ENCODE measurements at places on chromosomes 4 and X.

- H3K27me3 ChIP-seq: no peaks in the 10 kb centered on the region
- no peaks in the 10 kb centered on the region for H3K36me3 ChIP-seq
- no peaks in the 10 kb centered on the region for H3K4me1 ChIP-seq
- no peak for DNase-seq
Observed at GRCh38 chr4:146257511-146257910, 43.2 kb downstream of the REELD1 start.

- no peak overlapping the region for H3K4me3 ChIP-seq
- no peak overlapping the region for H3K27ac ChIP-seq
- DNase-seq: no peak
- peaks cover 15% of the 10 kb centered on the region for H3K4me1 ChIP-seq
Observed at GRCh38 chr4:70841951-70842350, 2.3 kb upstream of the GRSF1 start.

DNA sequence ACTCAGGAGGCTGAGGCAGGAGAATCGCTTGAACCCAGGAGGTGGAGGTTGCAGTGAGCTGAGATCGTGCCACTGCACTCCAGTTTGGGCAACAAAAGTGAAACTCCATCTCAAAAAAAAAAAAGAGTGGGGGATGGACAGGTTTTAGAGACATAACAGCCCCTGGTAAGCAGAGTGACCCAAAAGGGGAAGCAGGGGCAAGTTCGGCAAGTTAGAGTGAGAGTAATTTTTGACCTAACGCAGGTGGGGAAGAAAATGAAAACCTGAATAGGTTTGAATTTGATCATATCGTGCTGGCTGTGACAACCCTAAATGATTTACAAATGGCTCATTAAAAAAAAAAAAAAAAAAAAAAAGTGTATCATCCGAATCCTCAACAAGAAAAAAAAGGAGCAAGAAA, 25.7 kb upstream of the TMEM131L start:
- H3K27me3 ChIP-seq: no peaks in the 10 kb centered on the region
- no peak overlapping the region for H3K27ac ChIP-seq
- H3K4me1 ChIP-seq: no peaks in the 10 kb centered on the region
- H3K4me3 ChIP-seq: no peak overlapping the region
- no peaks in the 10 kb centered on the region for H3K36me3 ChIP-seq

GRCh38 chr4:11004818-11005217, 320.2 kb upstream of the CLNK start:
- H3K36me3 ChIP-seq: no peaks in the 10 kb centered on the region
- no peaks in the 10 kb centered on the region for H3K27me3 ChIP-seq
- DNase-seq: peak; percentile 48
- no peak overlapping the region for H3K4me3 ChIP-seq
- no peak overlapping the region for H3K27ac ChIP-seq

GRCh38 chr4:169791527-169792156, 33.9 kb upstream of the HPF1 start:
- H3K27me3 ChIP-seq: peaks cover 11% of the 10 kb centered on the region
- H3K4me3 ChIP-seq: peak overlapping the region; percentile 46
- H3K27ac ChIP-seq: no peak overlapping the region
- peaks cover 3% of the 10 kb centered on the region for H3K4me1 ChIP-seq
- peak; percentile 73 for DNase-seq
